Activated CD4-positive, alpha-beta T cell treated with anti-CD3 and anti-CD28 coated beads, Interleukin-2, amount 50 U/mL, for 48 hours (primary cell): ENCODE measurements at places on chromosomes 6 and 20.
A peak's percentile ranks its signal among the peaks of the same experiment; 100 is the strongest.

- no peak for DNase-seq
Measured at GRCh38 chr6:37784585-37784967, 35.0 kb upstream of the ZFAND3 start.

DNA sequence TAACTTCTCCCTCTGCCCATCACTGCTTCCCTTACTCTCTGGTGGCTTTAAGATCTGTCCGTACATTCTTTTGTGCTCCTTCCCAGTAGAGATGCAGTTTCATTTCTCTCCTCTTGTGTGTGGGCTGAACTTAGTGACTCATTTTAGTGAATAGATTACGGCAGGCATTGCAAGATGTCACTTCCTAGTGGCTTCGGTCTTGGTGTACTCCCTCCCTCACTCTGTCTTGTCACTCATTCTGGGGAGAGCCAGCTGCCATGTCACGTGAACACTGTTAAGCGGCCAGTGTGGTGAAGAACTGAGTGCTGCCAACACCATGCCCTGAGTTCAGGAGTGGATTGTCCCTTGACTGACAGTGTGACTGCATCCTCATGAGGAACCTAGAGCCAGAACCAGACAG lies 115.9 kb downstream of the OTOR start:
- no peak for DNase-seq

DNA sequence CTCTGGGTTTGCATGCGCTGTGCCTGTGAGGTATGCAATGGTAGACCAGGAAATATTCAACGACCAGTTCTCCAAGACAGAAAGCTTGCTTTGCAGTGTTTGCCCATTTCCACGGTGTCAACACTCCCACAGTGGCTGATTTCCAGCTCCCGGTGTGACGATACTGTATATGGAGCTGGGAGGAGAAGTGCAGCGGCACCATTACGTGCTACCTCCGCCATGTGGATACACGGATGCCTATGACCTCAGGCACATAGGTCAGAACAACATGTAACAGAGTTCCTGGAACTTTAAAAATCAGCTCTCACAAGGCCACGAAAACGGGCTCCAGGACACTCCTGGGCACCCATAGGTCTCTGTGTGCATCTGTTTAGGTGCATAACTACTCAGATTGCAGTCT lies 51.1 kb downstream of the NFATC2 start:
- DNase-seq: no peak

DNA sequence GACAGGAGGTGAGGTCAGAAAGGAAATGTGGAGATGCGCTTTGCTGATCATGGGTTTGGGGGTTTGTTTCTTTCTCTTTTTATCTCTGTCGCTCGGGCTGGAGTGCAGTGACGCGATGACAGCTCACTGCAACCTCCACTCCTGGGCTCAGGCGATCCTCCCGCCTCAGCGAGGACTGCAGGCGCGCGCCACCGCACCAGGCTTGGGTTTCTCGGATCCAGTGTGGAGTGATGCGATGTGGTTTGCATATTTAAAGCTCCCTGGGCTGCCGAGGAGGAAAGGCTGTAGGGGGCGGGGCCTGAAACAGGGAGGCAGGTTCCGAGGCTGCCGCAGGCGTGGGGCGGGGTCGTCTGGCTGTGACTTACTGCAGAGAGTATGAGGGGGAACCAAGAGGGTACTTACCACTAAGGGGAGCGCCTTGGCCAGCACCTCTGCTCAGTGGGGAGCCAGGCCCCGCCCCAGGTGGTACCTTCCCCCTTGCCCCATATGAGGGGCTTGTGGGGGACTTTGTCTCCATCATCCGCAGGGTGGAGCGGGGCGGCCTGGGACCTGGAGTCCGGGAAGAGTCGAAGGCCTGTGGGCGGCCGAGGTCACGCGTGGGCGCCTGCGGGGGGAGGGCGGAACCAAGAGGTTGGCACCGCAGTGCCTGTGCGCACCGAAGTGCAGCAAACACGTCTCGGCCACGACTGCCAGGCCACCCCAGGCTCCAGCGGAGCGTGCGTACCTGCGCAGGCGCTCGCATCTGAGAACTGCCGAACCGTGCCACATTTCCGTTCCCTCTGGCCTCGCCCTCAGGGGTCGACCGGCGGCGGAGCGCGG lies 12.7 kb upstream of the BAK1 start:
- DNase-seq: peak; percentile 58

DNA sequence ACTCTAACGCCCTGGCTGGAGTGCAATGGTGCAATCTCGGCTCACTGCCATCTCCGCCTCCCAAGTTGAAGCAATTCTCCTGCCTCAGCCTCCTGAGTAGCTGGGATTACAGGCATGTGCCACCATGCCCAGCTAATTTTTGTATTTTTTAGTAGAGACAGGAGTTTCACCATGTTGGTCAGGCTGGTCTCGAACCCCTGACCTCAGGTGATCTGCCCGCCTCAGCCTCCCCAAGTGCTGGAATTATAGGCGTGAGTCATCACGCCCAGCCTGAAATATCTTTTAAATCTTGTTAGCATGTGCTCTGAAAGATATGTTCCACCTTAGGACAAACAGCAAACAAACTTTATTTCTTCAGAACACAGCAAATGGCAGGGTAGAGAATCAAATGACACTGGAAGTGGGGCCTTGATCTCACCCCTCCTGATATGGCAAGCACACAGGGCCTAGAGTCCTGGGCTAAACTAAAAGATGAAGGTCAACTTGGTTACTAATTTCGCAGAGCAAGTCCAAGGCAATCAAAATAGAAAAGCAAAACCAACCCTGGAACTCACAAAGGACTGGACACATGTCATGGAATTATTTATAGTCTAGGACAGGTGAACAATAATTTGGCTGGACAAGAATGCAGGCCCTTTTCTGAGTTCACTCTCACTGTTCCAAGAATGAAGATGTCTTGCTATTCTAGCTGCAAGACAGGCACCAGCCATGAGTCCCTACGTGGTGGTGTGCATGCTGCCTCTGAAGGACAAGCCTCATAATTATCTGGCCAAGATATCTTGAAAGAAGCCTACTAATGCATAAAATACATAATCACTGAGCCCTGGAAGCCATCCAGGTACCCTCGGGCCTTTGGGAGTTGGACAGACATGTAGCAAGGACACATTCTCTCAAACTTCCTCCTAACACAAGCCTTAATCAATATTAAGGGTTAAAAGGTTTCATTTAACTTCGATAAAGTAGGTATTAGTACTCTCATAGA lies 35.6 kb downstream of the B4GALT5 start:
- DNase-seq: no peak

DNA sequence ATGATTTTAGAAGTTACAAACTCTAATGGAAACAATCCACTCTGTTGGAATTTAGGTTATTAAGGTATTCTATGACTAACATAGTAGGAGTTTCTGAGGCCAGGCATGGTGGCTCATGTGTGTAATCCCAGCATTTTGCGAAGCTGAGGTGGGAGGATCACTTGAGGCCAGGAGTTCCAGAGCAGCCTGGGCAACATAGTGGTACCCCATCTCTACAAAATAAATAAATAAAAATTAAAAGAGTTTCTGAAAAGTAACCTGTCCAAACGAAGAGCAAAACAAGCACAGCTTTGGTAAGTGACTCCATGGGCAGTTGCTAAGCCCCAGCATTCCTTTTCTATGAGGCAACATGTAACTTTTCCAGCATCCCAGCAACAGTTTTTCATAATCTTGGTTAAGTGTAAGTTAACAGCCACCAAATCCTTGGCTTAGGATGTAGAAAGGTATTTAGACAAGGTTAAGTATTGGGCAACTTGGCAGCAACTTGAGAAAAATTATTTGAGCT lies 86.3 kb downstream of the SOX4 start:
- DNase-seq: no peak
